Muscle of leg (tissue), 16 donors: ENCODE measurements at places on chromosomes 11 and 22. TPM values are rescaled to one million over a fixed set of nuclear protein-coding genes. Genes with fewer than 3 reads are reported as not detected.

The USP35 gene
- polyA plus RNA-seq: 3.7 TPM

The UPB1 gene
- 0.57 TPM for polyA plus RNA-seq

The CBLIF gene
- polyA plus RNA-seq: 0.21 TPM

The SMIM35 gene
- 0.14 TPM for polyA plus RNA-seq

The MRTFA gene
- polyA plus RNA-seq: 21.5 TPM

The DCDC1 gene
- 0.25 TPM for polyA plus RNA-seq

The B3GAT1 gene
- 0.40 TPM for polyA plus RNA-seq

The KDM4E gene
- 0.15 TPM for polyA plus RNA-seq
